ENCODE measurements at places on chromosomes 6 and 20.

GRCh38 chr20:10077081-10077471 lies 42.3 kb downstream of the ANKEF1 start:
- no peak for DNase-seq

GRCh38 chr6:169881398-169881797 lies 130.0 kb downstream of the ERMARD start:
- no peak for DNase-seq

- no peak for DNase-seq
Observed at GRCh38 chr20:36447101-36447500, 94.2 kb upstream of the MYL9 start.

- DNase-seq: no peak
Observed at GRCh38 chr6:90212274-90212673, 84.4 kb downstream of the BACH2 start.

DNA sequence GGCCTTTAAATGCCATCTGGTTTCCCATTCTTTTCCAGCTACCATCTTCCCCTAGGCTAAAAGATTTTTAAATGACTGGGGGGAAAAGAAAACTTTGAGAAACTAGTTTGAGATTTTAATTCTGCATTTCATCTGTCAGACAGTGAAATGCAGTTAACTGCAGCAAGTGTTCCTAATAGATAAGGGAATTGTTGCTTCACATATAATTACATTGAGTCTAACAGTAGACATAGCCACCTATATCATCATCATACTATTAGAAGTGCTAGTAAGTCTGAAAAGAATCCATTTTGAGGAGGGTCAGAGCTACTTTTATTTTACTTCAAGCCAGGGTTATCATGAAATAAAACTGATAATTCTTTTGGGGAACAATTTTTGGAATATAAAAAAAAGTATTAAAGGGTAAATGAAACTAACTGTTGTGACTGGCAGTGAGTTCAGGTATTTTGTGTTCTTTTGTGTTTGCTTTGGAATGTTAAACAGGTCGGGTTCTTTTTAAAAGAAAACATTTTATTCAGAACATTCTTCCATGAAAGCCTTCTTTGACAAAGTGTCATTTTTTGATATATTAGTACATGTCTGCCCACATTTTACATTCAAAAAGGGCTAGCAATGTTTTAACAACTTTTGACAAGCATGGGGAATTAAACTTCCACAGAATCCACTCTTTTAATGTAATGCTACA lies 170.1 kb downstream of the HS3ST5 start:
- no peak for DNase-seq

DNA sequence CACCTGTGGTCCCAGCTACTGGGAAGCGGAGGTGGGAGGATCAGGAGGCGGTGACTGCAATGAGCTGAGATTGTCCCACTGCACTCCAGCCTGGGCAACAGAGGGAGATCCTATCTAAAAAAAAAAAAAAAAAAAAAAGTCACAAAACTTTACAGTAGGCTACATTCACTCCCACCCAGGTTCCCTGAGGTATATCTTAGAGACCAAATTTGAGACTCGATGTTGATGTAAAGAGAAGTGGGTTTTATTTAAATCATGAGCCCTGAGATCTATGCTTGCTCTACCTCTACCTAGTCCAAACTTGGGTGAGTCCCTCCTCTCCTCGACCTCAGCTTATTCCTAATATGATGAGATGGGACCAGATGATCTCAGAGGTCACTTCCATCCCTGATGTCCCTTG lies 8.8 kb upstream of the DEF6 start:
- no peak for DNase-seq

- DNase-seq: no peak
Observed at GRCh38 chr6:341914-342831, 49.4 kb upstream of the IRF4 start.

- peak; percentile 51 for DNase-seq
Observed at GRCh38 chr6:114747995-114748625, 405.3 kb upstream of the HS3ST5 start.

- DNase-seq: no peak
Observed at GRCh38 chr6:33273129-33273923, 1.5 kb downstream of the RPS18 start.

- DNase-seq: no peak
Observed at GRCh38 chr6:1322696-1323219, 10.9 kb downstream of the FOXQ1 start.

DNA sequence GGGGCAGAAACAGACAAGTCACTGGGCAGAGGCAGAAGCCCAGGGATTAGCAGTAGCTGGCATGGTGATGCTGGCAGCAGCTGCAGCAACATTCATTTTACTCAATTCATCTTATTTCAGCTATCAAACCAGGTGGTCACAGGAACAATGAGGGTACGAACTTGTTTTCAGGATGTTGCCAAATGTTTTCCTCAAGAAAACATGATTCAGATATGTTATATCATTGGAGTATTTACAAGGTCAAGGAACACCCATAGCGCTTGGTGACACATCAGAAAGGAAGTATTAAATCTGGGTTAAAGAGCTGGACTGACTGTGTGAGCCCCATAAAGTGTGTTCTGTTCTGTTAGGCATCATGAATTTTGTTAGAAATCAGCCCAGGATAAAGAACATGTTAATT lies 456.9 kb upstream of the ID4 start:
- DNase-seq: no peak

GRCh38 chr6:20403070-20403765 lies 1.5 kb downstream of the E2F3 start:
- DNase-seq: peak; percentile 98

GRCh38 chr6:161230339-161230738 lies 43.5 kb downstream of the AGPAT4 start:
- DNase-seq: no peak

GRCh38 chr6:31624070-31624469 lies 3.6 kb downstream of the PRRC2A start:
- no peak for DNase-seq

DNA sequence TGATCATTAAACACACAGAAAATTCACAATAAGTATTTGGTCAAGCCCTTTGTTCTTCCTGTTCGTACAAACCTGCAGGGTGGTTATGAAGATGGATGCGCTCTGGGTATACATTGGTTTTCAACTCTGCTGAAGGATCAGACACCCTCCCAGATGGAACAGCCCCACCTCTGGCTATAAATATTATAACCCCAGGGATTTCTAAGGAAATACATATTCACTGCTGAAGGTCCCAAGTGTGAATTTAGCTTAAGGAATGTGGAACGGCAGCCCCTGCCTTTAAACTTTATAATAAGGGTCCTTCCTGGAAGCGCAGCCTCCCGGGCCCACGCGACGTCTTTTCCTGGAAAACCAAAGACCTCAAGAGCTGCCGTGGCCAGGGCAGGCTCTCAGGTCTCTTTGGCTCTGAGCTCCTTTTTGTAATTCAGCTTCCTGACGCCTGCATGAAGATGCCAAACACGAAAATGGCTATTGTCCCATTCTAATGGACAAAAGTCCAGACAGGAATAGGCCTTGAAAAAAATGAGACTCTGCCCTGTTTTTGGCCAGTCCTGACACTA lies 172.4 kb upstream of the SSTR4 start:
- no peak for DNase-seq

DNA sequence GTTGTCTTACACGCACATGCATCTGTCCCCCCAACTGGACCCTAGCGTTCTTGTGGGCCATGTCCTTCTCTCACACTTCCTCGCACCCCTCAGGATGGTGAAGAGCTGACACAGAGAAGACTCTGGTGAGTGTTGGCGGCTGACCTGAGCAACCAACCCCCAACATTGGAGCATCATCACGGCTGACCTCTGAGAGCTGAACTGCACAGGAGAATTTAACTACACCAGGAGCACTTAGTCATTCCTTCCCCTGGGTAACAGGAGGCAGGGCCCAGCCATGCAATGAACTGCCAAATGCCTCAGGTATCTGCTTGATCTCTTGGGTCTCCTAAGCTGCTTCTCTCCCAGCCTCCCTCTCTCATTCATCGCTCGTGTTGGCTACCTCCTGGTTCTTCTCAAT lies 88.5 kb downstream of the PSMG4 start:
- DNase-seq: no peak

DNA sequence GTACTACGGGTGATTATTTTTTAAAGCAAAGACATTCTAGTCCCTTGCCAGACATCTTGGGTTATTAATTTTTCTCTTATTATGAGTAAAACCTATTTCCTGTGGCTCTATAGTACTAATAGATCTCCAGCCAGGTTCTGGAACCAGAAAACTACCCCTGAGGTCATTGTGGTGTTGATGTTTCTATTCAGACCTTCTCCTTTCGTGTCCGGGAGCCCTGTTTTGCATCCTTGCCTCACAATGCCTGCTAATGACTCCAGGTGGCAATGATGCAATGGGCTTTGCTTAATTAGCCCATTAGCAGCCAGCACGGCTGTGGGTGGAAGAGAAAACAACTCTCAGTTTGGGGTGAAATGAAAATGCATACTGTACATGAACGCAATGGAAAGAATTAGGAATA lies 62.9 kb upstream of the ARG1 start:
- peak; percentile 3 for DNase-seq

DNA sequence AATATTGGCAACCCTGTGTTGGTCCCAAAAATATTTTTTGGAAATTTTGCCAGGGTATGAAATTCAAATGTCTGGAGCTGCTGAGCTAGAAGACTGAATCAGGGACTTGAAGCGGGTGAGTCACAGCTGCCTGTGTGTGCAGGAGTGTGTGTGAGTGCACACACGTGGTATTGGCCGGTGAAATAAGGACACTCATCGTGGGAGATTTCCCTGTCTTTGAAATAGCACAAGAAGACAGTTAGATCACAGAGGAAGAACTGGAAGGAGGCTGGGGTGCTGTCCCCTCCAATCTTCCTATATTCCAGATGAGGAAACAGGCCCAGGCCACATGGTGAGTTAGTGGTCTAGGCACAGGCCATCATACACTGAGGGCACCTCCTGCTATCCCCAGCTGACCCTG lies 123.8 kb upstream of the MLN start:
- peak; percentile 83 for DNase-seq

- DNase-seq: peak; percentile 83
Observed at GRCh38 chr20:32743237-32744112, at the start of gene COMMD7. COMMD7 (minus strand) TSS chr20:32743467; CDS start chr20:32743391, 76 bp downstream.

- no peak for DNase-seq
Observed at GRCh38 chr6:101266063-101266462, 127.4 kb upstream of the GRIK2 start.

GRCh38 chr6:3409699-3410384 lies 47.0 kb downstream of the SLC22A23 start:
- no peak for DNase-seq

- DNase-seq: peak; percentile 68
Observed at GRCh38 chr6:111642463-111643158, 36.9 kb upstream of the TRAF3IP2 start.

- no peak for DNase-seq
Observed at GRCh38 chr20:51428401-51429143, 113.9 kb downstream of the NFATC2 start.

GRCh38 chr6:125314009-125314581 lies 12.3 kb upstream of the HDDC2 start:
- DNase-seq: peak; percentile 72

DNA sequence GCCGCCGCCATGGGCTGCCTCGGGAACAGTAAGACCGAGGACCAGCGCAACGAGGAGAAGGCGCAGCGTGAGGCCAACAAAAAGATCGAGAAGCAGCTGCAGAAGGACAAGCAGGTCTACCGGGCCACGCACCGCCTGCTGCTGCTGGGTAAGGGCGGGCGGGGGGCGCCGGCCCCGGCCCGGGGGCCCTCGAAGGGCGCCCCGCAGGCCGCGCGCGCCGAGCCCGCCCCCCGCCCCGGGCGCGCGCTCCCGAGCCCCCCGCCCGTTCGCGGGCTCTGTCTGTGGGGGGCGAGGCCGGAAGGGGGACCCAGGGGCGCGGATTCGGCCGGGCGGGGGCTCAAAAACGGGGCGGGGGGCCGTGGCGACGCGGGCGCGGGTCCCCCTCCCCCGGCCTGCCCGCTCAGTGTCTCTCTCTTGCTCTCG lies 39.2 kb downstream of the GNAS start:
- no peak for DNase-seq

DNA sequence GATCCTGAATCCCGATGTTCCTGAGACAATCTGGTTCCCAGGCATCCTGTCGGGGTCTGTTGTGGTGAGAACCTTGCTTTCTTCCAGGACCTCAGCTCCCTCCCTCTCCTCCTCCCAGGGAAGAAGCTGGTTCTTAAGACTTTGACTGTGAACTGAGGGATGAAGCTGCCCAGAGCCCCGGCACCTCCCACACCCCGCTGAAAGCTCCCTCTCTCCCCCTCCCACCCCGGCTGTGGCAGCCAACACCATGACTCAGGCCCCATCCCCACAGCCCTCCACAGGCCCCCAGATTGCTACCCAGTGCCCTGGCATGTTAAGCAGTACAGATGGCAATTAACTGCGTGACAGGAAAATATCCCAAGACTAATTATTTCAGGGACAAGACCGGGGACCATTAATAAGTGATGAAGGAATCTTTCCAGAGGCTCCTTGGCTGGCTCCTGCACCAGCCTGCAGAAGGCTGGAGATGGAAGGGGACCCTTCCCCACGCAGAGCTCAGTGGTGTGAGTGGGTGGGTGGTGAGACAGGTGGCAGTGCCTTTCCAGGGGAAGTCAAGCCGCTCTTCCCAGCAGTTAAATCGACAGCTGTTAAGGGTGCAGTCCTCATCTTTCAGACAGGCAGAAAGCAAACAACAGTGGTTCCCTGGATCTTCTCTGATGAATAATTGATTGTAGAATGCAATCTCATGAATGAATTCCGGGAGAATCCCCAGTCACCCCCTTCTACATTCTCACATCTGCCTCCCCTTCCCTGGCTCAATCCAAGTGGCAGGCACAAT lies 237.9 kb downstream of the LRFN2 start:
- DNase-seq: no peak

DNA sequence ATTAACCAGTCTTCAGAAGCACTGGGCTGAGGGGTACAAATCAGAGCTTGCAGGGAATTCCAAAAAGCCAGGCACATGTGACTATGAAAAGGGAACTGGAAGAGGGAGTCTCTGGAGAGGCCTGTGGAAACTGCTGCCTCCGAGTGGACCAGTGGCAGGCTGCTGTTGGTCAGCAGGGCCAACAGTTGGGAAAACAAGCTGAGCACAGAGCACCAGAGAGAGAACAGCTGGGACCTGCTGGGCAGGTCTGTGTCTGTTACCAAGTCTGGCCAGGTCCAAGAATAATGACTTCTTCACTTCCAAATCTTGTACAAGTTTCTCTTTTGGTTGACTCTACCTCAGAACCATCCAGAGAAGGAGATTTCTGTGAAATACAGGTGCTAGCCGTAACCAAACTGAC lies 81.4 kb downstream of the LIN28B start:
- DNase-seq: no peak

Measured in suppressor macrophage treated with lipopolysaccharide for 1 hour (primary cell).